D341Med (cell line): ENCODE measurements at places on chromosomes 2 and 18.
A peak's percentile ranks its signal among the peaks of the same experiment; 100 is the strongest.

DNA sequence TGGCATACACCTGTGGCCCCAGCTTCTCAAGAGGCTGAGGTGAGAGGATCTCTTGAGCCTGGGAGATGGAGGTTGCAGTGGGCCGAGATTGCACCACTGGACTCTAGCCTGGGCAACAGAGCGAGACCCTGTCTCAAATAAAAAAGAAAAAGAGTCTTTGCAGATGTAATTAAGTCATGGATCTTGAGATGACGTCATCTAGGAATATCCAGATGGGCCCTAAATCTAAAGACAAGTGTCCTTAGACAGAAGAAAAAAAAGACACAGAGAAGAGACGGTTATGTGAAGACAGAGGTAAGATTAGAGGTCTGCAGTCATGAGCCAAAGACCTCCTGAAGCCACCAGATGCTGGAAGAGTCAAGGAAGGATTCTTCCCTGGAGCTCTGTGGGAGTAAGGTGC is 74.3 kb downstream of the RHOB start:
- no peak for DNase-seq

GRCh38 chr2:105928563-105928962 is 183.9 kb downstream of the NCK2 start:
- DNase-seq, result no peak

GRCh38 chr2:40721595-40721994 is 269.7 kb upstream of the SLC8A1 start:
- no peak for DNase-seq

GRCh38 chr2:222774941-222775340 is 85.9 kb upstream of the ACSL3 start:
- DNase-seq, result no peak

- no peak for DNase-seq
Measured at GRCh38 chr2:235366807-235367206, 127.0 kb upstream of the AGAP1 start.

- no peak for DNase-seq
Measured at GRCh38 chr2:238739668-238740067, 108.2 kb upstream of the TWIST2 start.

GRCh38 chr18:5294457-5295230 is 882 bp downstream of the ZBTB14 start:
- peak; percentile 74 for DNase-seq

DNA sequence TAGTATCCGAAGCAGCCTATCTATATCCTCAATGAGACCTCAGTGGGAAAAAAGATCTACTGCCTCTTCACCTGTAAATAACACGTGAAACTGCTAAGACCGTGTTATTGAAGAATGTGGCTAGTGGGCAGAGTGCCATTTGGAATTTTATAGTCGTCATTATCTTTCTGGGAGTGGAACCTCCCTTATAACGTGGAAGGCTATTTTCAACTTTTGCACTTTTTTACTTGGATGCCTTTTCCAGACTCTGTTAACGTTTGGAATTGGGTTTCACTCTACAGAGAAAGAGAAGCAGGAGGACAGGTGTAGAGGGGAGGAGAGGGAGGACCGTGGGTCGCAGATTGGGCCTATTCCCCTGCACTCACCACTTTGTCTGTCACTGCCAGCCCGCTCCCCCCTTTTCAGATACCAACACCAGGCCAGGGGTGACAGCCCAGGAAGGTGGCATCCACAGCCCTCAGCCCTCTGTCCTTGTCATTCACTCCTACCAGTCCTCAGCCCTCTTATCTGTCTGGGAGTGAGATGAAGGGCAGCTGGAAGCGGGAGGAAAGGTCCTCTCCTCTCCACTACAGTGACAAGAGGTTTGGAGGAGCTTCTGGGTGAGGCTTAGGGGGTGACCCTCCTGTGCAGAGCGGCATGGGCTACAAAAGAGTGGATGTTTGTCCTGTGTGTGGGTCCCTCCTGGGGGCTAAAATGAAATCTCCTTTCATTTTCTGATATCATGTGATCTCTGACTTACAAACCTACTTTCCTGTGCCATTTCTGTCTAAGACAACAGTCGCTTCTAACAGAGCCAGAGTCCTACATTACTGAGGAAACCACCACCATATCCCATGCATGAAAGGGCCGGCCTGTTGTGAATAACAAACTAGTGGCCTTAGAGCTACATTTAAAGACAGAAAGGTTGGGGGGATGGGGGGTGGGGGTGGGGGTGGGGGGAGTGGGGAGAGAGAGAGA is 23.9 kb upstream of the CEP68 start:
- no peak for DNase-seq

DNA sequence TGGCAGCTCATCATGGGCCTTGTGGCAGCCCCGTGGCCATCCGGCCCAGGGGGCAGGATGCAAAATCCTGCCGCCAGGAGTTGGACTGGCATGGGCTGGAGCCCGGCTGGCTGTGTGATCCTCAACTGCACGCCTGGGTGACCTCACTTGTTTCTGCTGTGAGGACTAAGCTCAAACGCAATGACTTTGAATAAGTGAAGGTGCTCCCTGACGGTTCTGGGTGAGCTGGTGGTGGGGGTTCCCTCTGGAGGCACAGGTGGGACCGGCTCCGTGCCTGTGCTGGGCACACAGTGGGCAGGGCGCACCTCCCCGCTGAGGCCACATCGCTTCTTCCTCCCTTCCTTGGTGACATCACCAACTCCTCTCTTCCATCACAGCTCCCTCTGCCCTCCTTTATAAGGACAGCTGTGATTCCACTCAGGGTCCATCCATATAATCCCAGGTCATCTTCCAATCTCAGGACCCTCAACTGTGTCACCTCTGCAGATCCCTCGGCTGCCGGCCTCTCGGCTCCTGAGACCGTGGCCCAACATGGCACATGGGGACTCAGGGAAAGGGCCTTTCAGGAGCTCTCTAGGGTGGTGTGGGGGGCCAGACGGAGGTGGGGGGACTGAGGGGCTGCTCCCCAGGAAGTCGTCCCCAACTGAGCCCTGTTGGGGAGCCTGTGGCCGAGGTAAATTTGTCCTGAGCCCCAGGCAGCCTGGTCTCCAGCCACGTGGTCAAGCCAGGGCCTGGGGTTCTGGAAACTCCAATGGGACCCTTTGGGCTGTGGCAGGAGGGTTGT is 75.5 kb upstream of the ODC1 start:
- no peak for DNase-seq

DNA sequence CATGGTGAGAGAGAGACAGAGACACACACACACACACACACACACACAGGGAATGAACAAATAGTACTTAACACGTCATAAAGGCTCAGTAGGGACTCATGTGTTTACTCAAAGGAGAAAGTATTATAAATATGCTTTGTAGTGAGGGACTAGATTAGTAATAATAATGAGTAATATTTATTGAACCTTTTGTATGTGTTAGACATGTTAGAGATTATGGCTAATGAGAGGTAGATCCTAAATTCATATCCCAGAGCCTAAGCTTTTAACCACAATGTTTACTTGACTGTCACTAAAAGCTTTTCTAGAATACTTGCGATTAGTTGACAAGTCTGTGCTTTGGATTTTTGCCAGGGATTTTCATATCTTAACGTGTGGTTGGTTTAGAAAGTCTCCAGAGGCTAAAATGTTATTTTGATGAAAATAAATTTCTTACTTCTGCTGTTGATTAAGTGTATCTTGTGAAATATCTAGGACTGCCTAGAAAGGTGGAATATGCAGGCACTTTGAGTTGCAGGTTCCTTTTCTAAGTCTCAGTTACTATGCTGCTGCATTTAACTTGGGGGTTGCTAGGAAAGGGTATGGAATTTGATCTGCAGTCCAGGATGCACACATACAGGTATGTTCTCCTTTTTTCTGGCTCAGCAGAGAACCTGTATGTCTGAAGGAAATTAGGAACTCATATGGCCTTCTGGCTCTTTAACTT is 64.5 kb downstream of the UBR3 start:
- DNase-seq, result no peak

GRCh38 chr2:71694501-71695234 is 241.3 kb downstream of the DYSF start:
- no peak for DNase-seq

DNA sequence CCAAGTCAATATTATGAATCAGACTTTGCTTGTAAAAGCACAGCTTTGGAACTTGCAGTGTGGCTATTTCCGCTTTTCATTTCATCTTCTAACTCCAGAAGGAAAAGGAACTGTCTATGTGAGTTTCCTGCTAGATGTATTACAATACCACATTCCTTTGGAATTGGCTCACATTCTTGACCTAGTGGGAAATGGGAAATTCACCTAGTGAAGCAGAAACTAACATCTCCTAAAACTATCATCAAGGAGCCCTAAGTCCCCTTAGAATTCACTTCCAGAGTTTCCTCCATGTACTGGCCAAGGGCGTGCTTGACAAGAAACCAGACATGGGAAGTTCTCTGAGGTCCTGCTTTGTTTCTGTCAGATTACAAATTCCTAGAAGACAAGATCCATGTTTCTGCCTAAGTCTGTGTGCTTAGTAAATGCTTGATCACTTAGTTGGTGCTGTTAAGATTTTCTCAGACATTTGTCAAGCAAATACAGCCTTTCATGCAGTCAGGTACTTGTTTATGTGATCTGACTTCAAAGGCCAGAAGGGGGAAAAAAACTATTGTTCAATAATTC is 275.7 kb upstream of the FN1 start:
- no peak for DNase-seq

GRCh38 chr2:217849154-217849975 is 153.4 kb downstream of the TNS1 start:
- no peak for DNase-seq

- no peak for DNase-seq
Measured at GRCh38 chr2:175966839-175967238, 35.2 kb downstream of the LNPK start.

GRCh38 chr18:32174719-32175118 is 15.1 kb upstream of the MEP1B start:
- no peak for DNase-seq
